ENCODE measurements at places on chromosomes 4 and X.

GRCh38 chr4:100576570-100576969, 58.7 kb upstream of the EMCN start:
- no peak for DNase-seq

DNA sequence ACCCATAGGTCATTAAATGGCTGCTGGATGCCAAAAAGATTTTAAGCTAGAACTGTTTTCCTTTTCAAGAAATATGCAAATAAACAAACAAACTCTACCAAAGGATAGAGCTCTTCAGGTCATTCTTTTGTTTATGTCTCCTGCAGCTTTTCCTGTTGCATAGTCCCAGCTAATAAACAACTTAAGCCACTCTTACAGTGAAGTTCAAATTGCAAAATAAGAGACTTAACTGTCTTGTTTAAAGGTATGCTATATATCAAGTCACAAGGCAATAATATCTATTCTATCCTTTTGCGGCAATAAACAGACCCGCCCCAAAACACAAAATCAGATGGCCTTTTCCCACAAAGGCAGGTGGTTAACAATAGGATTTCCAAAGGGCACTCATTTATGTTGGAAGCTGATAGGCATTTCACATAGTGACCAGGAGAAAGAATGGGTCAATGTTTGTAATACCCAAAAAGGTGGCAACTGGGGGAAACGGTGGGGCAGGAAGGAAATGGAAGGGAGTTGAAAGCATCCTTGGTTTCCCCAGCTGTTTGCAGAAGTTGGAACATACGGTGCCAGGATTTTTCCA, 15.3 kb downstream of the HAND2 start:
- DNase-seq: no peak

GRCh38 chr4:124636788-124637187, 75.7 kb downstream of the ANKRD50 start:
- DNase-seq: no peak

DNA sequence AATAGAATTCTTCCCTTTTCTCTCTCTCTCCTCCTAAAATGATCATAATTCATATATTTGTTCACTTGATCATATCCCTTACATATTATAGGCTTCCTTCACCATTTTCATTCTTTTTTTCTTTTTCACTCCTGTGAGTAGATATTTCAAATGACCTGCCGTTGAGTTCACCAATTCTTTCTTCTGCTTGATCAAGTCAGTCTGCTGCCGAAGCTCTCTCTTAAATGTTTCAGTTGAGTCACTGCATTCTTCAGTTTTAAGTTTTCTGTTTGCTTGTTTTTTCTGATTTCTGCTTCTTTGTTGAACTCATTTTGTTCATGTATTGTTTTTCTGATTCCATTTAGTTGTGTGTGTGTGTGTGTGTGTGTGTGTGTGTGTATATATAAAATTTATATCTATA, 354.3 kb downstream of the GPAT3 start:
- no peak for DNase-seq

DNA sequence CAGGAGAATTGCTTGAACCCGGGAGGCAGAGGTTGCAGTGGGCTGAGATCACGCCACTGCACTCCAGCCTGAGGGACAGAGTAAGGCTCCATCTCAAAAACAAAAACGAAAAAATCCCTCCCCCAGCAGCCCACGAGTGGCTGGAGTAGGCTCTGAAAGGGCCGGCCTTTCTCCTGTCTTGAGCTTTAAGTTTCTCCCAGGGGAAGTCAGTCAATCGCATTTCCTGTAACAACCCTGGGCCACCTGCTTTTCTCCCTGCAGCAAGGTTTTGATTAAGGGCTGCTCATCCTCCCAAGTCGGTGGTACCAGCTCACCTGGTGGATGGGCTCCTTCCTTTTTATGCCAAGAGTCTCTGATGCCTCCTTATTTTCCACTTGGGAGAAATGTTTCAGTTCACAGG, 2.0 kb upstream of the NYX start:
- no peak for DNase-seq

DNA sequence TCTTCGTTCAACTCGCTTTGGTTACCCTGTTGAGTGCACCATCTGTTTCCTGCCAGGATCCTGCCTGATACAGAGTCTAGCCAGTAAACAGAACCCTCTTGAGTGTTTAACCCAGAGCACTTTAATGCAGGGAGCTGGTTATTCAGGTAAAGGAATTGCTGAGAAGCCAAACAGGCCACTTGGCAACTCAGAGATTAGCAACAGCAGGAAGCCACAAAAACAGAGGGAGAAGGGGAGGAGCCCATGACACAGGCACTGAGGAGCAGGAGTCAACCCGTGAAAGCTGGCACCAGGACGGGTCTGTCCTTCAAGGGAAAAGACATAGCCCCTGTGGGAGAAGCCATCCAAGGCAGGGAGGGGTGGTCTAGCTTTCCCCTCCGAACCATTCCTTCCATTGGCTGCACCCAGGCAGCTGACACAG, 641.4 kb downstream of the ZNF674 start:
- no peak for DNase-seq

- peak; percentile 14 for DNase-seq
These were observed 69.2 kb upstream of the PNPLA4 start for GRCh38 chrX:7996414-7996813.

GRCh38 chrX:149365061-149365460, 140.0 kb downstream of the IDS start:
- DNase-seq: no peak

DNA sequence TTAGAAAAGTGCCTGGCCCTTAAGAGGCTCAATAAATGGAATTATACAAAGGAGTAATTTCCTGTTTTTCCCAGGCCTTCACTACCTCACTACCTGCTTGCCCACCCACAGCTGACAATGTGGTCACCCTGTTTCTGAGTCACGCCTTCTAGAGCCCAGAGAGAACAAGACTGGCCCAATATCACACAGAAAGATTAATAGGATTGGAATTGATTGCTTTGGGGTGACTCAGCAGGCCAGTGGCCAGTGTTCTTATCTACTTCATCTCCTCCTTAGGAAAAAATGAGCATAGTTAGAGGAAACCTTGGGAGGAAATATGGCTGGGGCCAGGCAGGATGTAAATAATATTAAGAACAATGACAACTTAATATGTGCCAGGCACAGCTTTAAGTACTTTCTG, 4.5 kb upstream of the FGF16 start:
- no peak for DNase-seq

GRCh38 chrX:140949233-140949632, 53.2 kb upstream of the SPANXB1 start:
- DNase-seq: no peak
